NCI-H510A (cell line): ENCODE measurements at places on chromosomes 1 and 21.
A peak's percentile ranks its signal among the peaks of the same experiment; 100 is the strongest.

DNA sequence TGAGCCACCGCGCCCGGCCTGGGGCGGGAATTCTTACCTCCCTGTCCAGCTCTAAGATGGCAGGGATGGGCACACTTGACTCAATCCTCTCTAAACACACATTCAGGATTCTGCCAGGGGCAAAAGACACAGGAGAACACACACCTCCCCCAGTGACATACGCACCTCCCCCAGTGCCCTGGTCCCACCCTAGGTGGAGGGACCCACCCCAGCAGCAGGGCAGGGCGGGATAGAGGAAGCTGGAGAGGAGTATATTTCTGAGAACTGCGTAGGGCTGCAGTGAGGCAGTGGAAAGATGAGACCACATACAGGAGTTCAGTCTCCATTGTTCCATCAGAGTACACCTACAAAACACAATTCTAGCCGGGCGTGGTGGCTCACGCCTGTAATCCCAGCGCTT, 92.5 kb downstream of the SDCCAG8 start:
- DNase-seq = no peak

- DNase-seq = peak; percentile 31
Observed at GRCh38 chr1:109498161-109498801, 4.4 kb downstream of the CYB561D1 start.

- DNase-seq = no peak
Observed at GRCh38 chr1:77370583-77371306, 88.9 kb downstream of the AK5 start.

- DNase-seq = peak; percentile 69
Observed at GRCh38 chr1:59926381-59927123, at the start of gene CYP2J2. CYP2J2 (minus strand) TSS chr1:59926773; CDS start chr1:59926746, 27 bp downstream.

- no peak for DNase-seq
Observed at GRCh38 chr1:85047144-85047471, 1.2 kb downstream of the MCOLN3 start.

DNA sequence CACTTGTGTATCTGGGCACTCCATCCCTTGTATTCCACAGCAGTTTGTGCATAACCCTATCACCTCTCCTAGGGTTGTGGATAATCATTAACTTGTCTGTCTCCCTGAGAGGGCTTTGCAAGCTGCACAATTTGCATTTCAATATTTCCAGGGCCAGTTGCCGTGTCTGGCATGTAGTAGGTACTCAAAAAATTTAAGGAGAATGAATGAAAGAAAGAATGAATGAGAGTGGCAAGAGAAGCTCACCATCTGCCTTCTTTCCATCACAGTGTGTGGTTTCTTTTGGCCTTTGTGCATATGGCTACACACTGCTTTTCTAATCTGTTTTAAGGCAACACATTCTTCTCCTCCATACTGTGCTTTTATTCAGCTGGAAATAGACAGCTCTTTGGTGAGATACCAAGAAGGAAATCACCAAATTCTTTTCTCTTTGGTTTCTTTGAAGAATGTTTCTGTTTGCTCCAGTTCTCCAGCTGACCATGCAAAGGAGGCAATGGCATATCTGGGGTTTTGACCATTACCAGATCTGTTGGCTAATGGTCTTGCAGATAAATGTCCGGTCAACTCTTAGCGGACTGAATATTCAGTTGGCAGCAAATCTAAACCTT, 49.4 kb downstream of the NGF start:
- no peak for DNase-seq

DNA sequence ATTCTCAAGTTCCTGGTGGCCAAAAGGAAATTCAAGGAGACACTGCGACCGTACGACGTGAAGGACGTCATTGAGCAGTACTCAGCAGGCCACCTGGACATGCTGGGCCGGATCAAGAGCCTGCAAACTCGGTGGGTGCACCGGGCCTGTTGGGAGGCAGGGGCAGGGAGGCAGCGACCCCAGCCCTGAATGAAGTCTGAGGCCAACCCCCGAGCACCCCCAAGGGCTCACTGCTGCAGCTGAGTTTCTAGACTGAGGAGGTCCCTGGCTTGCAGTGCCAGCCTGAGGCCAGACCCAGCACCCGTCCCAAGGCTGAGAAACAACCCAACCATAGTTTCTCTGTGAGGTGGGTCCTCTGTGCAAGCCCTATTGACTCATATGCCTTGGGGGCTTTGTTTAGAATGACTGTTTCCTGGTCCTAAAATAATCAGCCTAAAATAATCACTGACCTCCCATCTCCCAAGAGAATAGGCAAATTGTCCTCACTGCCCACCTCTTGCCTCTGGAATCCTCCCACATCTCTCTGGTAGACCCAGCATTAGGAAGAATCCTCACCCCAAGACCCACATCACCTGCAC, 27.1 kb downstream of the CITED4 start:
- DNase-seq = no peak

DNA sequence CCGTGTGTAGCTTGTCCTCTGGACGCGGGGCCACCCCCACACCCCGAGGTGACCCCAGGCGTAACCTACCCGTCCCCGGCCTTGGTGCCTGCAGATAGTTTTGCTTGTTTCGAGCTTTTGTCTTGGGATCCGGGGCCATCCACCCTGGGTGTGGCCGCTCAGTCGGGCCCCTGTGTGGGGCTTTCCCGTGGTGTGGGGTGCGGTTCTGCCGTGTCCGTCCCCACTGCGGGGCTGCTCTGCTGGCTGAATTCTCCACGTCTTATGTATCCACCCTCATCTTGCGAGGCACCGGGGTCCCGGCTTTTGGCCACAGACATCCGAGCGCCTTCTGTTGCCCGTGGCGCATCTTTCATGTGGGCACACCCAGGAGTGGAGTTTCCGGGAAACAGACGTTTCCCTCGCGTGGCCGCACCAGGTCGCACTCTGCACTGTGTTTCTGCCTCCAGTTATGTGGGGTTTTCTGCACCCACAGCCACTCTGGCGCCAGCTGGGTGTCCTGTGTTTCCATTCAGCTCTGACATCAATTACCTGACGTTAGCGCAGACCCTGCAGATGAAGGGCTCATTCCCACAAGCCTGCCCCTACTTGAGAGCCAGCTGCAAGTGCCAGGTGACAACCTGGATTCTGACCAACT, 64.9 kb downstream of the PRKCZ start:
- no peak for DNase-seq

GRCh38 chr1:41689558-41689981, 205.1 kb upstream of the EDN2 start:
- DNase-seq = no peak

DNA sequence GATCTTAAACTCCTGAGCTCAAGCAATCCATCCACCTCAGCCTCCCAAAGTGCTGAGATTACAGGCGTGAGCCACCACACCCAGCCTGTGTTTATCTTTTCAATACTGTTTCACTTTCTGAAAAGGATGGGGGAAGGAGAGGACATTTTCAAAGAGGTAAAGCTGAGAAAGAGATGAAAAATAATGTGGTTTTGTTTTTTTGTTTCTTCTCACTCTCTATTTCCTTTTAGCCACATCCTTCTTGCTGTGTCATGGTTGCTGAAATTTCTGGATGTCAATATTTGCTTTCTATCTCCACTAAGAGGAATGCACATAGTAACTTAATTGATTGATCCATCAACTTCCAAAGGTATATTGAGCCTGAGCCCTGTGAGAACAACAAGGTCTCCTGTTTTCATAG, 6.4 kb upstream of the C1orf21 start:
- no peak for DNase-seq

GRCh38 chr1:30618335-30618747, 105.0 kb downstream of the MATN1 start:
- no peak for DNase-seq

- no peak for DNase-seq
Observed at GRCh38 chr21:36480618-36481017, 696 bp upstream of the CLDN14 start.

GRCh38 chr1:203406446-203407045, 55.6 kb upstream of the FMOD start:
- DNase-seq = no peak

DNA sequence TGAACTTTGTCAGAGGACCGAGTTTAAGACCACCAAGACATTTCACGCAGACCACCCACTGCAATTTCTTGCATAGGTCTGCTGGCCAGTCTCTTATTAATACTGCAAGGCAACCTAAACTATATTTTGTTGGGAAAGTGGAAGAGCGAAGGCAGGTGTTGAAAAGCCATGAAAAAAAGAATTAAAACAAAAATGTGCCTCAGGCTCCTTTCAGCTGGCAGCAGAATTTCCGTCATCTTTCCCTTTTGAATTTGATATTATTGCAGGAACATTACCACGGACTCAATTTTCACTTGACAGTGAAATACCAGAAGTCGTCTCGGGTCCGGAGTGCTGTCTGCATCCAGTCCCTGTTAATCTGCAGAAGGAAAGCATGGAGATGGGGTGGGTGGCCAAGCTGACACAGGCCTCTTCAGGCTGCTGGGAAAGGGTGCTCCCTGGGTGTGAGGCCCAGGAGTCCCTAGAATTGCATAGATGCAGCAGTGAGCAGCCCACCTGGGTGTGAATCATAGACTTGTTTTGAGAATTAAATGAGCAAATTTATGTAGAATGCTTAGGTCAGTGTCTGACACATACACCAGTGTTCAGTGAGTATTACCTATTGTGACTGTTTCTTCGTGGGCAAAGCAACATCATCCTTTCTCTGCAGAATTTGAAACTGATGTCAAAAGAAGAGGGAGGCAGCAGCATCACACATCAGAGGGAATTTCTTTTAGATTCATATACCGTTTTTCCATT, 150.7 kb downstream of the PBX1 start:
- DNase-seq = no peak
